ENCODE measurements at places on chromosomes 6 and 20.
A peak's percentile ranks its signal among the peaks of the same experiment; 100 is the strongest.

GRCh38 chr6:130615816-130616215 is 211.4 kb upstream of the SMLR1 start:
- no peak for DNase-seq

- no peak for DNase-seq
Observed at GRCh38 chr20:18728870-18729224, 84.7 kb upstream of the SCP2D1 start.

DNA sequence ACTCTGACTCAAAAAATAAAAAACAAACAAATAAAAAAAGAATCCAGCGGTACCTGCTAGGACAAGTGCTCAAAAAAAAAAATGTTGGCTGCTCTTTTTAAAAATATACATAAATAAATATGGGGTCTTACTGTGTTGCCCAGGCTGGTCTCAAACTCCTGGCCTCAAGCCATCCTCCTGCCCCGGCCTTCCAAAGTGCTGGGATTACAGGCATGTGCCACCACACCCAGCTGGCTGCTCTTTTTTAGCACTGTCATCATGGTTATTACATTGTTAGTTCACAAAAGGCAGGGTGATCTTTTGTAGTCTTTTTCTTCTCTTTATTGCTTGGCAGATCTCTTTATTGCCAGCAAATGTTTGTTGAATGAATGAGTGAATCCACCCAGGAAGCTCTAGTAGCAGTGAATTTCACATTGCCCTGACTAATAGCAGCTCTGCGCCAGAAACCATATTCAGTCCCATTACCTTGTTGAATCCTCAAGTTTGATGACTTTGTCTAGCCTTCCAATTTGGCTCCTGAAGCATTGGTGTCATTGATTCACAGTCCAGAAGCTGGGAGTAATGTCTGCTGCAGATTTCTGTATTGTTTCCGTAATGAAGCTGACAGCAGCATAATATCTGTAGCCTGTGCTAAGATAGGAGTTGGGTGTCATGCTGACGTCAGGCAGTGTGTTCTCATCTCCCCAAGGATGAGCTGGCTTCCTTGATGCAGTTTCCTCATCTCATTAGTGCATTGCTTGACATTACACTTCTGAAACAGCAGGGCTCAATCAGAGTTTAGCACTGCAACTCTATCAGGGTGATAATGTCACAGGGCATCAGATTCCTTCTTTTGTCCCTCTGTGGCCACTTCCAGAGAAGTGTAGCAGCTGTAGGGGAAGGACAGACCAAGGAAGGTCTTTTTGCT is 84.9 kb upstream of the TGM3 start:
- peak; percentile 83 for DNase-seq

- DNase-seq, result no peak
Observed at GRCh38 chr6:106359959-106360409, 533 bp upstream of the CRYBG1 start.

DNA sequence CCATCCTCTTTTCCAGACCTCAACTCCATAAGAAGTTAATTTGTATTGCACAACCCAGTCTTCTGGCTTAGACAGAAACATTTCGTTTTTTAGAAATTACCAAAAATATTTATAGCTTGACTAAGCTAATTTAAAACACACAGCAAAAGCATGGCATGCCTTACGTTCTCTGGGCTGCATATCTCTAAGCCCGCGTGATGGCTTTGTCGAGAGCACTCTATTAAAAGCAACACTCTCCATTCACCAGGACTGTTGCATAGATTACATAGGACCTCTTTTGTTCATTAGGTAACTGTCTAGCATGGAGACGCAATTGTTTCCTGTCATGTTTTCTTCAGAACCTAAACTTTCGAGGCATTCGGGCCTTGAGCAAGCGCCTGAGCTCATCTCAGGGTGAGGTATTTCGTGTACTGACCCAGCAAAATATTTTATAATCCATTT is 104.5 kb downstream of the IBTK start:
- peak; percentile 95 for DNase-seq

DNA sequence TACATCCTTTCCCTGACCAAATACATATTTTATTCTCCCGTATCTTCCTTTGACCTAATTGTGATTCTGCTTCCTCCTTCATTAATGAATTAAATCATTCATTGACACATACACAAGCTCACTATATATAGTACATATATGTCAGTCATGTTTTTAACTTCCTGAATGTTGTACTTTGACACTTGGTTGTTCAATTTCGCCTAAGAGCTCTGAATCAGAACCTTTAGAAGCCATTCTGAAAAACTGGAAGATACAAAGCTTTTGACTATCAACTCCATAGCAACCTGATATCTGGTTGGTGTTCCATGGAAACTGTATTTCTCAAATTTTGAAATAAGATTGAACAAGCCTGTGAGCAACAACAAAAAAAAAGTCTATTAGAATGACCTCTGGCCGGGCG is 27.3 kb upstream of the HFE start:
- DNase-seq, result no peak

GRCh38 chr20:23063581-23063980 is 14.1 kb upstream of the THBD start:
- DNase-seq, result no peak

Measured in fibroblast of skin of right biceps (primary cell).